GM04503 (cell line): ENCODE measurements at places on chromosomes 3 and 15.

- DNase-seq: no peak
Observed at GRCh38 chr3:119400466-119400865, 62.9 kb downstream of the TMEM39A start.

GRCh38 chr15:29103824-29104565 lies 165.6 kb downstream of the NSMCE3 start:
- peak; percentile 14 for DNase-seq

DNA sequence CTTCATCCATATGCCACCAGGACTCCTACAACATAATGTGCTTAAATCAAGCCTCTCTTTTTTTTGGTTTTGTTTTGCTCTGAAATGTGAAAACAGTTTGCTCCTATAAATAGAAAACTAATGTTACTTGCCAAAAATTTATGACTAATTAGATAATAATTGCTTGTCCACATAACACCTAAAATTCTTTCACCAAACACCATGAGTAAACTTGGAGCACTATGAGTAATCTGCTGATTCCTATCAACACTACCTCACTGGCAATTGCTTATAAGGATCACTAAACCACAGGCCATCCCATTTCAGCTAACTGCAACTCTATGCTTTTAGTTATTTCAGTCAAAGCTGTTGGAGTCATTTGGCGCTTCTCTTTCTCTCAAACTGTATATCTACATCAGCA lies 252.7 kb downstream of the EPHA3 start:
- DNase-seq: no peak

GRCh38 chr3:29463304-29463703 lies 182.4 kb downstream of the RBMS3 start:
- DNase-seq: no peak

GRCh38 chr3:33186524-33187367 lies 31.9 kb downstream of the SUSD5 start:
- DNase-seq: no peak

DNA sequence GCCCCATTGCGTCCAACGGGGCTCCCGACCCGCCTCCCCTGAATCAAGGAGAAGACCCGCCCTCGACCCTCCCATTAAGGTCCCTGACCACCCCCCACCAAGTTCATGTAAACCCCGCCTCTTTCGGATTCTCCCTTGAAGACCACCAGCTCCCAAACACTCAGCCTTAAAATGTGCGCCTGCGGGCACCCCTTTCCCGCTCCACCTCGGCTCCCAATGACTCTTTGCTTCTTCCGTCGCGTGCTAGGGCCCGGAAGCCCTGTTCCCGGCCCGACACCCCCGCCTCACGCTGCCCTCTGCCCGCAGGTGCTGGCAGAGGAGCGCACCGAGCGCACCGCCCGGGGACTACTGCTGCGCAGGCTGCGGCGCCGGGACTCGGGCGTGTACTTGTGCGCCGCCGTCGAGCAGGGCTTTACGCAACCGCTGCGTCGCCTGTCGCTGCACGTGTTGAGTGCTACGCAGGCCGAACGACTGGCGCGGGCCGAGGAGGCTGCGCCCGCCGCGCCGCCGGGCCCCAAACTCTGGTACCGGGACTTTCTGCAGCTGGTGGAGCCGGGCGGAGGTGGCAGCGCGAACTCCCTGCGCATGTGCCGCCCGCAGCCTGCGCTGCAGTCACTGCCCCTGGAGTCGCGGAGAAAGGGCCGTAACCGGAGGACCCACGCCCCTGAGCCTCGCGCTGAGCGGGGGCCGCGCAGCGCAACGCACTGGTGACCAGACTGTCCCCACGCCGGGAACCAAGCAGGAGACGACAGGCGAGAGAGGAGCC lies 2.7 kb upstream of the LSMEM2 start:
- DNase-seq: no peak

DNA sequence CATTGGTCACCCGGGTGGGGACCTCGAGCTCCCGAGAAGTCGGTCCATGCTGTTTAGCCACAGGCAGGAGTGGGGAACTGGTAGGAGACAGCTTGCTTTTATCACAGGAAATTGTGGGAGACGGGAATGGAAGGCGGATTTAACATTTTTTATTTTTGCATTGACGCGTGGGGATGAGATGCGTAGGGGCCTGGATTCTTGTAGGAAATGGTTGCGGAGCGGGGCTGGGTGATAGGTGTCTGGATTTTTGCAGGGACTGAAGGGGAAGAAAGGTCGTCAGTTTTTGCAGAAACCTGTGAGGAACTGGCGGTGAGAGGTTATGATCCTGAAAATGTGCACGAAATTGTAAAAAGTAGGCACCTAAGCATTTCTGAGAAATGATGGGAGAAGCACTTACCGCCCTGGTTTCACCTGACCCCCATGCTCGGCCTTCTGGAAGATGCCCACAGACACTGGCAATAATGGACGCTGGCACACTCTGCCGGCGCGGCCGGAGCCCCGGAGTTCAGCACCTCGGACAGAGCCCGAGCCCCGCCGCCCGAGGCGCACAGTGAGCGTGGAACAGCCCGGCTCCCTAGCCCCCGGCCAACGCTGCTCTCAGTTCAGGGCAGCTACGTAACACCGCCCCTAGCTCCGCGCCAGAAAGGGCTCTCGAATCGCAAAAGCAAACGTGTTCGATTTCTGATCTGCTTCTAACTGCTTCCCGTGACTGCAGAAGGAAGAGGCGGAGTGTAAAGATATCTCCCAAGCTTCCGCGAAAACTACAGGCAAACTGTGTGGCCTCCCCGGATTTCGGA lies 928 bp downstream of the ANKRD34C start:
- no peak for DNase-seq

DNA sequence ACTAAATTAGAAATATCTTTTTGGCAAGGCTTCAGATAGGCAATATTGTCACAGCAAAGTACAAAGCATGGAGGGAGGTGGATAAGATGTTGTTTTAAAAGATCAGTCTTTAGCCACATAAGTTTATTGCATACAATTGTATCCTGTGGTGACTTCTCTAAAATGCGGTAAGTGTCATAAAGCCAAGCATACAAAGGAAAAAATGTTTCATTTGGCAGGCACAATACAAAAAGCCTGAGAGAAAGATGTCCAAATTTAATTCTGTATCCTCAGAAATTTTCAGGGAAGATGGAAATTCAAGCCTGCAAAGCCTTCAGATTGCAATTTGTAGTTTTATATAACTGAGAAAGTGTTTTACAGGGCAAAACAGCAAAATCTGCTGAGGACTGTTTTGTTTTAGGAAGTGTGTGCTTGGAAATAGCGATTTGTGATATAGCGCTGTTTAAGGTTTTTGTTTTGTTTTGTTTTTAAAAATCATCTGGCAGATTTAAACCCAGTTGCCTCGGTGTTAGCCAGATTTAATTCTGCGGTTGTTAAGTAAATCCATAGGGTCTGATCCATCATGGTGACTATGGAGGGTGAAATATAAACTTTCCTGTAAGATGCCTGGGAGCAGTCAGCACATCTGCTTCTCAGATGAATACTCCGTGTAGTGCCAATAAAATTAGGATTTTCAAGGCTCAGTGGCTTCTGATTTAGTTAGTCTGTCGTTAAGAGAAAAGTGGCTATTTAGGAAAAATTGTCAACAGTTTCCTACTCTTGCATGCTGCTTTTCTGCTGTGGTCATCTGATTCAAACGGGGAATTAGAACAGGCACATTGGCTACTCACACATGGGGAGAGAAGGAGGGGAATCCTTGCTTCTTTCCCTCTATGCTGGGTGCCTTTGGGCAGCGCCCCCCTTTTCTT lies 8.0 kb downstream of the KAT2B start:
- no peak for DNase-seq

DNA sequence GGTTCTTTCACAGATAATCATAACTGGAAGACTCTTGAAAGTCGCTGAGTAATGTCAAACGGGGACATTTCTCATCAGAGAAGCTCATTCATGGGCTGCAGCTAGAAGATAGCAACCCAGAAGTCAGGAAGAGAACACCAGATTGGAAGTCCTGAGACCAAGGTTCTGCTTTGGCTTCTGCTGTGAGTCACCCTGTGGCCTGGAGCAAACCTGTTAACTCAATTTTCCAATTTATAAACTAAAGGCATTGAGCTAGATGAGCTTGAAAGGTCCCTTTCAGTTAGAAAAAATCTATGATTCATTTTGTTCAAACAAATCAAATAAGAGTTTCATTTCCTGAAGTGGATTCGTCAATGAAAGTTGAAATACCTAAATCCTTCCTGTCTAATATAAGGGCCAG lies 402.2 kb downstream of the EPHB1 start:
- no peak for DNase-seq

DNA sequence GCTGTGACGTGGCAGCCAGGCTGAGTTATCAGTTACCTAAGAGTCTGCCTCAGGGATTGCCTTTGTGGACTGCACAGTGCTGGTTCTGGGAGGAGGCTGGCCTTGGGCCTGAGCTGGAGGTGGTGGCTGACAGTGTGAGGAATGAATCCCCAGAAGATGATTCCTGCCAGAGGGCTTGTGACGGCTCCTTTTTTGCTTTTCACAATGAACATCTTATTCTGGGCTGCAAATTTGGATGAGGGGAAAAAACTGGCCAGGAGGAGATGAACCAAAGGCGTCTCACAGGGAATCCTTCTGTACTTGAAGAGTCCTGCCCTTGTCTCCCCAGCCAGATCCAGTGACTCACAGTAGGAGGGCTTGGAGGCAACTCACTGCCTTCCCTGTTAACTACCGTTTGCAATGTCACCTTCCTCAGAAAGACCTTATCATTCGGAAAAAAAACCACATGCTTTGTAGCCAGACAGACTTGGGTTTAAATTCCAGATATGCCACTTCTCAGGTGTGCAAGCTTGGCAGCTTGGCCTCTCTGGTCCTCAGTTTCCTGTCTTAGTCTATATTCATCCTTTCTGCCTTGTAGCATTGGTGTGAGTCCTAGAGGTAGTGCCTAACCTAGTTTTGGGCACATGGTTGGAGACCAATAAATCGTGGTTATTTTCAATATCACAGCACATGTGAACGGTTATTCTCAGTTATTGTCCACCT lies 19.1 kb downstream of the ST6GAL1 start:
- no peak for DNase-seq

GRCh38 chr3:184231671-184232070 lies 2.3 kb downstream of the VWA5B2 start:
- DNase-seq: no peak

GRCh38 chr15:60697750-60698149 lies 218.8 kb upstream of the ICE2 start:
- no peak for DNase-seq

- DNase-seq: no peak
Observed at GRCh38 chr3:149186219-149186618, 35.4 kb downstream of the CP start.

DNA sequence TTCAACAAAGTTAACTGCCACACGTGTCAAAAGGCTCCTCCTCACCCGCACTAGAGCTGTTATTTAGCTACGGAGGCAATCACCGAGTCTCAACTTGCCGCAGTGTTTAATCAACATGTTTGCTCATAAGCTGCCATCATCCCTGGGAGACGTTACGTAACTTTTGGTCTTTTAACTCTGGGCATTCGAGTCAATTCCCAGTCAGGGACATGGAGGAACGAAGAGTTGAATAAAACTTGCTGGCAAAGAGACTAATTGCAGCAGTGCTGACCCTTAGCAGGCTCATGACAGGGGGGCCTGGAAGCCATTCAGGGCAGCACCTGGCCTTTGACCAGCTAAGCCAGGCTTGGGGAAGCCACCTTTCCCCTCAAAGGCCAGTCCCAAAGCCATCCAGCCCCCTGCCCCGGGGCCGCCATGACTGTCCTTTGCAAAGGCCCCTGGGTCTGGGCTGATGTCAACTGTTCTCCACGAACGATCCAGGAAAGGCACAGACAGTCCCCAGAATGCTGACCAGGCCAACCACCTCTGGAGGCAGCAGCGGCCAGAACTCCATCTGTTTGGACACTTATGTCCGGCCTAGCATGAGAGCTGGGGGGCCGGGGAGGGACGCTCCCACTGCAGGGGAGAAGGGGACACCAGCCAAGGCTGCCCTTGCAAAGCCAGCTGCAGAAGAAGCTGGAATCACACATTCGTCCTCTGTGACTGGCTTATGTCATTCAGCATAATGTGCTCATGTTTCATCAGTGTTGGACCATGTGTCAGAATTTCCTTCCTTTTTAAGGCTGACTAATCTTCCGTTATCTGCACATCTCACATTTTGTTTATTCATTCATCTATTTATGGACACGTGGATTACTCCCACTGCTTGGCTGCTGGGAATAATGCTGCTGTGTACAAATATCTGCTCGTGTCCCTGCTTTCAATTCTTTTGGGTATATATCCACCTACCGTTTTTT lies 43.7 kb downstream of the PCSK6 start:
- no peak for DNase-seq

DNA sequence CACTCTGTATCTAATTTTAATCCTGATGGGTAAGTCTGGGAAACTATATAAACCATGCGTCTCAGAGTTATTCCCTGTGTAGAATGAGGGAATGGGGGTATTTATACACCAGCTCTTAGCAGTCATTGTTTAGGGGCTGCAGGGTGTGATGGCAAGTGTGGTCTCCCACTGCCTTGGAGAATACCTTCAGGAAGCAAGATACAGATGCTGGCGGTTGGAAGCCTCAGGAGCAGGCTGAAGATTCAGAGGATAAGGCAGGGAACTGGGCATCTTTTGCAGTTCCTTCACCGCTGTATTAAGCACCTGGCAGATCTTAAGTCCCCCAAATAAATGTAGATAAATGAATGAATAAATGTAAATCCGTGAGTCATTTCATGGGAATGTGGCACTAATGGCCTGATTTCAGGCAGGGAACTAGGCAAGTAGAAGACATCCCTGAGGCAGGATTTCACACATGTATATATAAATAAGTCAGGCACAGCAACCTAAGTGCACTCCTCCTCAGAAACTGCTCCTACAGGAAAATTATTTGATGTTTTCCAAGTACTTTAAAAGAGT lies 209.2 kb upstream of the GADL1 start:
- DNase-seq: no peak

- no peak for DNase-seq
Observed at GRCh38 chr3:10505050-10505790, at the start of gene ATP2B2. TSS of gene ATP2B2 (minus strand) at chr3:10505586. CDS start at chr3:10449543, 56,043 bp downstream.

- no peak for DNase-seq
Observed at GRCh38 chr15:60793656-60794055, 314.7 kb upstream of the ICE2 start.

- peak; percentile 89 for DNase-seq
Observed at GRCh38 chr3:11465744-11466616, 177.7 kb downstream of the VGLL4 start.

- DNase-seq: no peak
Observed at GRCh38 chr15:66224946-66225345, 28.6 kb downstream of the MEGF11 start.

GRCh38 chr15:73051391-73051806 lies 864 bp upstream of the NEO1 start:
- DNase-seq: no peak

GRCh38 chr3:79111375-79112052 lies 656.3 kb downstream of the ROBO1 start:
- peak; percentile 35 for DNase-seq

DNA sequence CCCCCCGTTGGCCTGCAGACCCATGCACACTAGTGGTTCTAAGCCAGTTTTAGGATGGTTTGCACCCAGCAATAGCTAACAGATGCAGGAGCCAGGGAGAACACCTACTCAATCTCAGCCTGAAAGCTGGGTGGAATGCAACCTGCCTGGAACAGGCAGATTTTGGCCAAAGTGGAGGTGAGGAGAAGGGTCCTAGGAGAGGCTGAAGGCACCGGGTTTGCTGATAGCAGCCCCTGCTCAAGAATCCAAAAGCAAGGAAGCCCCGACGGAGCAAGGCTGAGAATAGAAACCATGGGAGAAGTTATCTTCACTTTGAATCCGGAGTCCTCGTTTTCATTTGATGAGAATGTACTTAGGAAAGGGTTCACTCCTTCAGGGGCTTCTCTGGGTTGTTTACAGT lies 9.9 kb downstream of the RRP9 start:
- no peak for DNase-seq
